ENCODE measurements at places on chromosomes 12 and 14.
A peak's percentile ranks its signal among the peaks of the same experiment; 100 is the strongest.

DNA sequence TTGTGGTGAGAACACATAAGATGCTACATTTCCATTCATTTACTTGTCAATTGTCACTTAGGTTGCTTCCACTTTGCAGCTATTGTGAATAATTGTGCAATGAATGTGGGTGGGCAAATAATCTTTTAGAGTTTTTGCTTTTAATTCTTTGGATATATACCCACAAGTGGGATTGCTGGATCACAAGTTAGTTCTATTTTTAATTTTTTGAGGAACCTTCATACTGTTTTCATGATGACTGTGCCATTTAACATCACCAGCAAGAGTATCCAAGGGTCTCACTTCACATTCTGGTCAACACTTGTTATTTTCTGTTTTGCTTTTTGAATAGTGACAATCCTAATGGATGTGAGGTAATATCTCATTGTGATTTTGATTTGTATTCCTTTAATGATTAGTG, 10.5 kb downstream of the CLEC6A start:
- DNase-seq = no peak

DNA sequence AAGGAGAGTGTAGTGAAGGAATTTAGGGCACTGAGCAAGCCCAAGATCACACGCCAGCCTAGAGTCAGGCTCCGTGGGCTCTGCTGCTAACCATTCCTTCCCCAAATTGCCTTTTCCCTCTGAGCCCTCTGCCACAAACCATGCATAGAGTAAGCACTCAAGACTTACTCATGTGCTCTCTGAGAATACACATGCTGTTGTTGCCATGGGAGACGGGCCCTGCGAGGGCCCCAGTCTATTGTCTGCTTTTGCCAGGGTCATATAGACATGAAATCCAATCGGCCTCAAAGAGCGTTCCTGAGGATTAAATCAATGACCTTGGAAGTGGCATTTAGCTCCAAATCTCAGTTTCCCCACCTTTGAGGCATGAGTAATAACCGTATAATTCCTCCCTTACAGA, 48.7 kb upstream of the WSCD2 start:
- DNase-seq = no peak

DNA sequence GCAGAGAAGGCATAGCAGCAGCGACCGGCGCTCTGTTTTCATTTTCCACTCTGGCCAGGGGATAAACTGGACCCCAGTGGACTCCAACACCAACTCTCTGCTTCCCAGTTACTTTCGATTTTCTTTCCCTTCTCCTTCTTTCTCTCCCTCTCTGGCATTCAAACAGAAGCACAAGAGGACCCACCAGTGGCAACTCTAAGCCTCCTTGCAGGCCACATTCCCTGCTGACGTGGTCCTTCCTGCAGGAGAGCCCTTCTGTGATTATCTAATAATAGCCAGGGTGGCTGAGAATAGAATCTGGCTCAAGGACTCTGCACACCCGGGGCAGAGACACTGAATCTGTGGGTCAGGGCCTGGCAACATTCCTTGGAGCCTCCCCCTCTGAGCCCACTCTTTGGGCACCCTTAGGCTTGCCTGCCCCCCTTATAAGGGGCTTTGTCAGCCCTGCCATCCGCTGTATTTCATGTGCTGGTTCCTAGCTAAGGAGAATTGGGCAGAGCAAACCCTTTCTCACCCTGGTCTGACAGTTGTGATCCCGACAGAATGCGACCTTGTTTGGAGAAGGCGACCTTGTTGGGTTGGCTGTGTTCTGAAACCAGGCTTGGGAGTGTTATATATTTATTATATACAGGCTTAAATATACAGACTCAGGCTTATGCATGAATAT, 8.2 kb upstream of the HOXC6 start:
- peak; percentile 59 for DNase-seq

- no peak for DNase-seq
Measured at GRCh38 chr14:64438181-64438841, 27.0 kb upstream of the AKAP5 start.

GRCh38 chr12:66159123-66159522, 10.7 kb downstream of the TMBIM4 start:
- DNase-seq = no peak

- no peak for DNase-seq
Measured at GRCh38 chr14:92578511-92578910, 64.9 kb downstream of the RIN3 start.

DNA sequence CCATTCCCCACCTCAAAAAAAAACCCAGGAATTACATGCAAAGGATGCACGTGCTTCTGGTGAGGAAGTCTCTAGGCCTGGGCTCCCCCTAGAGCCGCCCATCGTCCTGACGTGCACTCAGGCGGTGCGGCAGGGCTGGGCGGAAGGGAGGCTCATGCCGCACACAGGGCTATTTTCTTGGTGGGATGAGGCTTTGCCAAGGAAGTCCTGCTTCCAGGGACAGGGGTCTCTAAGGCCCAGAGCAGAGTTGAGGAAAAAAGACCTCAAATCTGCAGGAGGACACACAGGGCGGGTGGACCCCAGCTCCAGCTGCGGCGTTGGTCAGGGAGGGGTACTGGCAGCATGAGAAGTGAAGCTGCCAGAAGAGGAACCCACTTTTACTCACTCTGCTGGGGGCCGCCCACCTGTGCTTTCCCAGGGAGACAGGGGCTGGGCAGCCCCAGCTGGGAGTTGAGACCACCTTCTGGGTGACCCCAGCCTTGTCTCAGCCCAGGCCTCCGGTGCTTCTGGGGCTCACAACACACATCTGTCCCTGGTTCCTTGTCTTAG, 4.2 kb downstream of the RHOF start:
- DNase-seq = no peak

- no peak for DNase-seq
Measured at GRCh38 chr12:111937429-111937828, 75.5 kb downstream of the TMEM116 start.

DNA sequence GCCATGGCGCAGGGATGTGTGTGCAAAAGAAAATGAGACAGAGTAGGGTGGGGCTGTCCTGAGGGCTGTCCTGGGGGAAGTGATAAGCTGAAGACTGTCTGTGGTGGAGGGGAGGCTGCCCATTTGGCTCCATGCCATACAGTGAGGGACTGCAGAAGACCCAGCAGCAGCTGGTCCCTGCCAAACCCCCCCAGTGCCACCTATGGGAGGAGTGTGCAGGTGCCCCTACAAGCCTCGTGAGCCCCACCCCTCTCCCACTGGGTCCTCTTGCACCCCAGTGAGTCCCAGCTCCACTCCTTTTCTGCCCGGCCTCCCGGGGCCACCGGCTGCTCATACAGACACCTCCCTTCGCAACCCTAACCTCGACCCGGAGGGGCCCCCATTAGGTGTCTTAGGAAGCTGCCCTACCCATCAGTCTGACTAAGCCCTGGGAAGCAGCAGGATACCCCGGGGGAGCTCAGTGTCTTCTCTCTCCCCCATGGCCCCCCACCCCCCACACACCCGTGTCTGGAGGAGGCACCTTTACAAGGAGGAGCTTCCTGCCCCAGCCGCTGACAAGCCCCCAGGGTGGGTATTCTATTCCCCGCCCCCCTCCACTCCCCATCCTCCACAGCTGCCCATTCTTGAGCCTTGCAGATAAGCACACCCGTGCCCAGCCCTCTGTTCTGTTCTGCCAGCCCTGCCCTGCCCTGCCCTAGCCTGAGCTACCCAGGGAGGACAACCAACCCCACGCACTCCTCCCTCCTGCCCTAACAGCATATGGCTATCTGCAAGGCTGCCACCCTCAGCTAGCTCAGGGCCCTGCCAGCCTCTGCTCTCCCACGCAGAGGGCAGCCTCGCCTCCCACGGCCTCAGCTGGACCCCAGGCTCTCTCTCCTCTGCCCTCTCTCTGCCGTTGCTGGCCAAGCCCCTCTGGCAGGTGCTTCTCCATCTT, 41.9 kb downstream of the SLC6A12 start:
- no peak for DNase-seq

GRCh38 chr12:50400638-50401499, at the start of gene LARP4:
Gene LARP4 (plus strand): TSS chr12:50400885. CDS start chr12:50401011, 126 bp downstream.
- peak; percentile 93 for DNase-seq

GRCh38 chr14:61453103-61453767, 131.9 kb downstream of the PRKCH start:
- no peak for DNase-seq

DNA sequence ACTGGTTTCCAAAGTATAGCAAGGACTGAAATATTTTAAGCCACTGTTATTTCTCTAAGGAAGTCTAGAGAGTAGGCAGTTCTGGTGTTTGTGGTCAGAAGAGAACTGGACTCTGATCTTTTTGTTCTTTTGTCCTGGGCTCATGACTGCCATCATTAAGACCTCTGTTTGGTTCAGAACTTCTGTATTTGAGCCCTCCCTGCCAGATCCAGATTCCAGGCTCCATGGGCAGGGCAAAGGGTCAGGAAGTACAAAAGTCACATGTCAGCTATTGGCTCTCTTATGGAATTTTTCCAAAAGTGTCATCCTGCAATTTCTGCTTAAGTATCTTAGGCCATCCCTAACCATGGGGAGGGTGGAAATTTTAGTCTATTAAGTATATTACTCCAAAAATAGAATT, 6.8 kb downstream of the PIWIL1 start:
- no peak for DNase-seq

- DNase-seq = peak; percentile 63
Measured at GRCh38 chr12:2797721-2798418, 3.1 kb downstream of the FKBP4 start.

GRCh38 chr12:95674631-95675030, 115.9 kb downstream of the NTN4 start:
- peak; percentile 38 for DNase-seq

GRCh38 chr12:75447691-75448393, 32.7 kb upstream of the GLIPR1 start:
- DNase-seq = no peak

GRCh38 chr12:59444932-59445331, 150.9 kb upstream of the SLC16A7 start:
- no peak for DNase-seq

DNA sequence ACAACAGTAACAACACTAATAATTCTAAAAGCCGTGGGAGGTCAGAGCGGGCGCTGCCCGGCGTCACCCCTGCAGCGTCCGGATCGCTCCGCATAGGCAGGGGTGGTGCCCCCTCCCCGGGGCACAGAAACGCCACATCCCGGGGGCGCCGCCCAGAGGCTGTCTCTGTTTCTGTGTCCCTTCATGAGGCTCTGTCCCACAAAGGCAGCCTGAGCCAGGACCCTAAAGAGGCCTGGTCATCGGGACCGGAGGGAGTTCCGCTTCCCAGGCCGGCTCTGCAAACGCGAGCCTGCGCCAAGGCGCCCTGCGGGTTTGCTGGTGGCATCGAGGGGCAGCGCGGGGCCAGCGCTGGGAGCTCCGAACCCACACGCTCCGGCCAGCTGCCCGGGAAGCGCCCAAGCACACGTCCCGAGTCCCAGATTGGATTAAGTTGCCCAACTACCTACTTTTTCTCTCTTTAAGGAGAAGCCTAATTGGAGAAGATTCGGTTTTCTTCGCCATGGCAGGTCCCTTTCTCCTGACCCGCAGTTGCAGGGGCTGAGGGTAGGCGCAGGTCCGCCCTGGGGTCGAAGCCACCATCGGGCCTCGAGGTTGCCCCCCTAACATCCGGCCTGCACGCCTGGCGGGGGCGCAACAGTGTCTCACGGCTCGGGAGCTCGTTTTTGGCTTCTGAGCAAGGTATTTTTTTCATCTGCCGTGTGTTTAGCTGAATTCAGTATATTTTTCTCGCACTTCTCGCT, 421.7 kb downstream of the VRK1 start:
- no peak for DNase-seq

GRCh38 chr12:122079033-122079531, 526 bp downstream of the MLXIP start:
- no peak for DNase-seq

DNA sequence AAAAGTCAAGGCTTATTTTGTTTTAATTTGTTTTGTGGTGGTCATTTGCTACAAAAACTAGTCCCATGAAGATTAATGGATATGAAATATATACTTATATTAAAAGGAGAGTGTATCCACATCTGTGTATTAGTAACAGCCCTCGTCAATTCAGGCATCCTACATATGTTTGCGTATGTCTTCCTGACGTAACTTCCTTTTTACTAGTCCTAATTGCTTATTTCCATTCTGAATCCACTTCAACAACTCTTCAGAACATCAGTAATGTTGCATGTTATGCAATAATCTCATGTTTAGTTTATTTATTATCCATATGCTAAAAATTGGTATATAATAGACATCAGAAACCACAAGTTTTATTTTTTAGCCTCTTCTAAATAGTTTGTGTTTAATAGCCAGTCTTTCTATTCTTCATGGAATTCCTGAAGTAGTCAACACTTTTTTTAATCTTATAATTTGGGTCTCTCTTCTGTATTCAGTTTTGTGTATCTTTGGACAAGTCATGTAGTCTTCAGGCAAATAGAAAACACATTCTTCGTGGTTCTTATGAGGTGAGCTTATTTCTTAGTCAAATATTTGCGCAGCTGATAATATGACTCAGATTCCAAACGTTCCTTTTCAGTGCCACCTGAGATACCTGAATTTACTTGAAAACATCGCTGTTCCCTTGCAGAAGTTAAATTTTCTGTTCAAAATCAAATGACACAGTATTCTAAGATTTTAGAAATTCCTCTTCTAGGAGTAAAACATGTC, 268.6 kb downstream of the CCDC59 start:
- DNase-seq = no peak

DNA sequence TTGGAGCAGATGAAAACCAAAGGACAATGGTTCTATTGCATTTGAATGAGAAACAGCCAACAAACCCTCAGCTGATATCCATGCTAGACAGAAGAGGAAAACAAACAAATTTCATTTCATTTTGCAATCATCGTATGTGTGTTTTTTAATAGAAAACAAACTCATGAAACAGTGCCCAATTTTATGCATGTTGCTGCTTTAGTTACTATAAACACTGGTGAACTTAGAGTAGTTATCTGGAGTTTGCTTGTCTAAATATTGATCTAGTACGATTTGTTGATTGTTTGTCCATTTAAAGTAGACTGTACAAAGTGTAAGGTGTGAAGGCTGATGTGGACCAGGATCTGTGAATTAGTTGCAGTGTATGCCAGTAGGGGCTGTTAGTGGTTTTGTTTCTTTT, 166.6 kb downstream of the KITLG start:
- no peak for DNase-seq

- no peak for DNase-seq
Measured at GRCh38 chr14:97039717-97040363, 242.7 kb downstream of the VRK1 start.

Data from heart left ventricle (tissue), 16 donors.